Erythroblast (primary cell): ENCODE measurements at places on chromosomes 11 and 22.

GRCh38 chr11:58772329-58773285 lies 40.9 kb upstream of the GLYAT start:
- DNase-seq, result peak; percentile 45

DNA sequence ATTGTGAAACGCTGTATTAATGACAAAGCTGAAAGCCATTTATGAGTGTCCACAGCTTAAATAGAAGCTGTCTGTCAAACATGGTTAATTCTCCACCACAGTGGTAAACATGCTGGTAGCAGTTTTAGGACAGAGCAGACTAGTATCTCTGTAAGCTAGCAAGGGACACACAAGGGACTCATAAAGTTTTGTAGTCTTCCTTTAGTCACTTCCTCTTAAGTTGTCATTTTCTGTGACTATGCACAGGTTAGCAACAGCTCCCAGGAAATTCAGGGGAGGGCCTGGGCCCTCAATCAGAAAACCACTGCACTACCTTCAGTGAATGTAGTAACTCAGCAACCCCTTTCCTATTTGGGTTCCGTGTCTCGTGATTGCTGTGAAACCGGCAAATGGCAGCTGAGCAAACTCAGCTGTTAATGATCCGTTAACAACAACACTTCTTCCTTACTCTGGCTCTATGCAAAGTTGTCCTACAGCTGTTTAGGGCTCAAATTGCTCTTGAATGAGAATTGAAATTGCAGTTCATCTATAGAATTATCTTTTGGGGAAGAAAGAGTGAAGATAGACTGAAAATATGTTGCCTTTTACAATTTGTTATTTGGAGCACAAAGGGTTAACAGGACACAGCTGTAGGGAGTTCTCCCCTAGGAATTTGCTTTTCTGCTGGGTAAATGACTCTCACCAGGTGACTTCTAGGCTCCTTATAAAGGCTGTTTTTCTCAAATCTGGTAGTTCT lies at the start of gene MMP26:
MMP26 (plus strand) TSS at position 731 of the 736 bp plus-strand sequence.
- DNase-seq, result no peak

- DNase-seq, result no peak
Observed at GRCh38 chr11:101185985-101186384, 56.4 kb upstream of the PGR start.

GRCh38 chr11:10561947-10562346 lies 6.5 kb downstream of the LYVE1 start:
- no peak for DNase-seq

DNA sequence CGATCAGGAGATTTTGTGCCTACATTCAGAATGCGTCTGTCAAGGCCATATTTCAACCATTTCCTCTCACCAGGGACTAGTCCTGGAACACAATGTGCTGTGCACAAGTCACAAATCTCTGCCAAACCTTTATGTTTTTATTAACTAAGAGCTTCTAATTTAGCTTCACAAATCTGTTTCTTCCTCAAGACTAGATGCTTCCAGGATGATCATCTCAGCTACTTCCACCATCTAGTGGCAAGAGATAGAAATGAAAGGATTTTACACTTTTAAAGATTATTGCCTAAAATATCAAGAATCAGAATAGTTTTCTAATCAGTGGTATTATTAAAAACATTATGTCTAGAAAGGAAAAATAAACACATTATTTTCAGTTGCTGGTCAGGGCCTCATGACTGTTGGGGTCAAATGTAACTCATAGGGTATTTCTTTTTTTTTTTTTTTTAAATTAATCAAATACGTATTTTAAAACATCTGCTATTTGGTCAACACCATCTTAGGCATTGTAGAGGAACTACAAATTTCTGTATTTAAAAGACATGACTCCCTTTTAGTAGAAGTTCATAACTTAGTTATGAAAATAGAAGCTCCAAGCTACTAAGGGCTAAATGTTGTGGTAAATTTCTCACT lies 1102.6 kb downstream of the DLG2 start:
- no peak for DNase-seq

DNA sequence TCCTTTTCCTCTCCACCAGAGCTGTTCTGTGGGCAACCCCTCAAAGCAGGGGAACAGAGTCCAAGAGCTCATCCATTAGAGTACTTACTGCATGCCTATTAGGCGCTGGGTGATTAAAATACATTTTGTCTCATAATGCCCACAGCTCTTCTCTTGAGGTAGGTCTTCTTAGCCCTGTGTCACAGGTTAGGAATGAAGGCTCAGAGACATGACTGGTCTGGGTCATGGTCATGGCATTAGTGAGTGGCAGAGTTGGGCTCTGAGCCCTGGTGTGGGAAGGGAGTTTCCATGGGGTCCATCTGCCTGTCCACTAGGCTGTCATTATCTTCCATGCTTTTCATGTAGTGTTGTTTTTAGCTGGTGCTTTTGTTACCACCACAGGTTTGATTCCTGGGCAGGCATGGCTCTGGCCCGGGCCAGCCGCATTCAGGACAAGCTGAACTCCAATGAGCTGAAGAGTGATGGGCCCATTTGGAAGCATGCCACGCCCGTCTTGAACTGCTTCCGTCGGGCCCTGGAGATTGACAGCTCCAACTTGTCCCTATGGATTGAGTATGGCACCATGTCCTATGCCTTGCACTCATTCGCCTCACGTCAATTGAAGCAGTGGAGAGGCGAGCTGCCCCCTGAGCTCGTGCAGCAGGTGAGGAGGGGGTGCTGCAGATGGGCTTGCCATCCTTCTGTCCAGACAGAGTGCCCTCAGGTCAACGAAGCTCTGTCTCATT lies 76.1 kb downstream of the CABIN1 start:
- DNase-seq, result no peak

- no peak for DNase-seq
Observed at GRCh38 chr11:47188259-47188658, 2.0 kb upstream of the PACSIN3 start.

DNA sequence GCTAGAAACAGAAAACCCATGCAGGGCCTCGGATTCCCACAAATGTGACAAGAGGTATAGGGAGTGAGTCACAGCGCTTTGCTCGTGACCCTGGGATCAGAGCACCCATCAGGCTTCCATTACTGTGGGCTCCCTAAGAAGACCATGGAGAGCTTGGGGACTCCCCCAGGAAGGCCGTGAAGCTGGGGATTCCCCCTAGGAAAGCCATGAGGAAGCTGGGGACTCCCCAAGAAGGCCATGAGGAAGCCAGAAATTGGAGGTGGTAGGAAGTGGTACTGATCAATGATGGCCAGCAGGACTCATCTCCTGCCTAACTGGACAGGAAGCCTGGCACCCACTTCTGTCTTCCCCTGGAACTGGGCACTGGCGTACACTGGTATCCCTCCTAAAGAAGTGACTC lies 10.1 kb upstream of the DCPS start:
- no peak for DNase-seq
